CD4-positive, alpha-beta T cell (primary cell): ENCODE measurements at places on chromosomes 13 and 19. TPM values are rescaled to one million over a fixed set of nuclear protein-coding genes. Genes with fewer than 3 reads are reported as not detected.

The NCCRP1 gene
- not detected for total RNA-seq

The OR7C2 gene
- not detected for total RNA-seq

The ANGPTL8 gene
- not detected for total RNA-seq

The ERICH6B gene
- not detected for total RNA-seq

The GFY gene
- not detected for total RNA-seq

The FBXO27 gene
- total RNA-seq = not detected

The SLC46A3 gene
- total RNA-seq = 6.3 TPM

The USHBP1 gene
- total RNA-seq = not detected

The ACER1 gene
- total RNA-seq = 3.1 TPM

The RFPL4AL1 gene
- total RNA-seq = not detected

The ZNF154 gene
- total RNA-seq = 18.0 TPM

DNA sequence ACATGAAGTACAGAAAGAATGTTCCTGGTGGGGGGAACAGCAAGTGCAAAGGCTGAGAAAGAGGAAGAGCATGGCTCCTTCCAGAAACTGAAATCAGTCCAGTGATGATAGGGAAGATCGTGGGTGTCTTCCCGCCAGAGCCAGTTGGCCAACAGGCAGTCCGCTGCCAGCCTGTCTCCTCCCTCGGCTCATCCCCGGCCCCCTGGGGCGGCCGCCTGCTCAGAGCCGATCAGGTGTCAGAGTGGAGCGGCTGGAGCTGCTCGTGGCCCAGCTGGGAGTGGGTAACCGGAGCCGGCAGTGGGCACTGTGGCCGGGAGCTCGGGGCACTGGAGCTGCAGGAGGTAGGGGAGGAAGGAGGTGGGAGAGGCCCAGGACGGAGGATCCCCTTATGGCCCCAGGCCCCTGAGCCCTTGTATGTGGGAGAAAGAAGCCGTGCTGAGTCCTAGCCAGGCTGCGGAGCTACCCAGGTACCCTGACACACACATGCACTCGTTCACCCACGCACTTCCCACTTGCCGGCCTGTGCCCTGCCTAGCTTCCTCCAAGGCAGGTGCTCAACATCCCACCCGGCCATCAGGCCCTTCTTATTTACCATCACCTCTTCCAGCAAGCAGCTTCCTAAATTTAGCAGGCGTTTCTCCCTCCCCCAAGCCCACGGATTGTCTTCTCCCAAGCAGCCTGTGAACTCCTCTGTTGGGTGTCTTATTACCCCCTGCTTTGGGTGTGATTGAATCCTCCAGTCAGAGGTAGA, 1.7 kb downstream of the ANKRD24 start:
- peaks cover 47% of the 10 kb centered on the region for H3K4me1 ChIP-seq
- no peak overlapping the region for H3K27ac ChIP-seq
- H3K36me3 ChIP-seq = peaks cover 5% of the 10 kb centered on the region
- no peaks in the 10 kb centered on the region for H3K27me3 ChIP-seq

GRCh38 chr13:59621773-59622172, 542.0 kb downstream of the DIAPH3 start:
- H3K27me3 ChIP-seq = no peaks in the 10 kb centered on the region
- no peaks in the 10 kb centered on the region for H3K36me3 ChIP-seq
- no peaks in the 10 kb centered on the region for H3K4me1 ChIP-seq
- no peak for DNase-seq
- H3K4me3 ChIP-seq = no peak overlapping the region

GRCh38 chr19:56740501-56740900, 68.9 kb upstream of the ZNF835 start:
- H3K27ac ChIP-seq = no peak overlapping the region
- H3K36me3 ChIP-seq = no peaks in the 10 kb centered on the region
- no peak for DNase-seq
- no peaks in the 10 kb centered on the region for H3K4me1 ChIP-seq
- H3K27me3 ChIP-seq = no peaks in the 10 kb centered on the region
- no peak overlapping the region for H3K4me3 ChIP-seq

- H3K36me3 ChIP-seq = no peaks in the 10 kb centered on the region
- no peak overlapping the region for H3K27ac ChIP-seq
- peaks cover 12% of the 10 kb centered on the region for H3K4me1 ChIP-seq
- no peak overlapping the region for H3K4me3 ChIP-seq
- H3K27me3 ChIP-seq = no peaks in the 10 kb centered on the region
- no peak for DNase-seq
These were observed 45.3 kb downstream of the SLC7A9 start for GRCh38 chr19:32824191-32824751.

DNA sequence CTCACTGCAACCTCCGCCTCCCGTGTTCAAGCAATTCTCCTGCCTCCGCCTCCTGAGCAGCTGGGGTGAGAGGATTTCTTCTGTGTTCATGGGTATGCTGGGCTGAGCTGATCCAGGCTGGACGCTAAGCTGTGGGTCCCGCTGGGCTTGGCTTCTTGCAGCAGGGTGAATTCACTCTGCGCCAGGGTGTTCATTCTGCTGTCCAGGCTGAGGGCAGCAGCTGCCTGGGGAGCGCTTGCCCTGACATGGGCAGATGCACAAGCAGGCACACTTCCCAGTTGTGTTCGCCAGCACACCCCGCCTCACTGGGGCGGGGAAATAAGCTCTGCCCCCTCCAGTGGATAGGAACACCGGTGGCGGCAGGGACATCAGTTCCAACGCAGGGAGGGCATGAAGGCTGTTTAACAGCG, 7.3 kb upstream of the INAFM1 start:
- H3K27me3 ChIP-seq = no peaks in the 10 kb centered on the region
- H3K36me3 ChIP-seq = peaks cover 67% of the 10 kb centered on the region
- H3K27ac ChIP-seq = no peak overlapping the region
- DNase-seq = no peak
- no peak overlapping the region for H3K4me3 ChIP-seq

DNA sequence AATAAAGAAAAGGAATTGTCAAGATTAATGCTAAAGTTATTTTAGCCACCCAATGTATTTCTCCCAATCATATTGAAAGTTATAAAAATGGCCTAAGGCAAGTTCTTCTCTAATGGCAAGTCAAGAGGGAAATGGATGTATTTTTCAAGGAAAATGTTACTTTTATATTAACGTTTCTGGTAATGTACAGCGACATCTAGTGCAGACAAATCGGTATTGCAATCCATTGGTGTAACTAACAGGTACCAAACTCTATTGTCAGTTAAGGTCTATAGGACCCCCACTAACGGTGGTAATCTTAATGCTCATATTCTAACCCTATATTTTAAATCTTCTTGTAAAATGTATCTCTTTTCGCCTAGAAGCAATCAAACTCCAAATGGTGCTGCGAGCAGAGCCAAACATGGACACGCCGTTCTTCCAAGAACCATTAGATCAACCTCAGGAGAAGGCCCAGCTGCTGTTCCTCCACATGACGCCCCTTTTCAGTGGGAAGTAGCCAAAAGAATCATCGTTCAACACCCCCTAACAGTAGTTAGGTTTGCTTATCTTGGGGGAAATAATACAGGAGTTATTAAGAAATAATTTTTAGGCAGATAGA, 98.5 kb upstream of the PABPC3 start:
- H3K4me1 ChIP-seq = no peaks in the 10 kb centered on the region
- no peak for DNase-seq
- no peaks in the 10 kb centered on the region for H3K36me3 ChIP-seq
- H3K27ac ChIP-seq = no peak overlapping the region
- no peak overlapping the region for H3K4me3 ChIP-seq

GRCh38 chr19:49690656-49691242, at the start of gene CPT1C:
TSS of gene CPT1C (plus strand) at chr19:49691116. CDS start at chr19:49692253, 1,137 bp downstream.
- peaks cover 30% of the 10 kb centered on the region for H3K4me1 ChIP-seq
- peak; percentile 57 for DNase-seq
- H3K36me3 ChIP-seq = peaks cover 9% of the 10 kb centered on the region
- peak within 1 kb of the TSS; percentile 56 for H3K4me3 ChIP-seq
- peaks cover 15% of the 10 kb centered on the region for H3K27me3 ChIP-seq
- H3K27ac ChIP-seq = no peak within 1 kb of the TSS

- H3K27me3 ChIP-seq = no peaks in the 10 kb centered on the region
- H3K4me1 ChIP-seq = peaks cover 45% of the 10 kb centered on the region
These were observed 16.0 kb downstream of the CSNK1G2 start for GRCh38 chr19:1956868-1957492.

DNA sequence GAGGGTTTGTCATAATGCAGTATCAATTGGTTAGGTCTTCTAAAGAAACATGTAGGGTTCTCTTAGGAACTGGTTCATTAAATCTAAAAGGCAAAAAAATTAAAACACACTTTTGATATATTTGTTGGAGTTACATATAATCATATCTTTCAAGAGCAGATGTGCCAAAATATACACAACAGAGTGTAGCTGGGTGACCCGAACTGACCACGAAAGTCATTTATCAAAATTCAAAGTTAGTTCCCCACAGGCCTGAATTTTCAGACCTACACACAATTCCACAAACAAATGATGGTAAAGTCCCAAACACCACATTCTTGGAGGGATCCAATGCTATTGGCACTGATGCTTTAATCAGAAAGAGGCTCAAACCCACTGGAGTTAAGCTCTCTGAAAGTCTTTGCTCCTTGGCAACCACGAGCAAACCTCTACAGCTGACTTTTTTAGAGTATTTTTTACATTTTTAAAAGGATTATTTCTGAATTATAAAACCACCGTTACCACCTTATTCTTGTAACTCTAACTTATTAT, 50.9 kb downstream of the IRS2 start:
- peaks cover 10% of the 10 kb centered on the region for H3K4me1 ChIP-seq
- no peaks in the 10 kb centered on the region for H3K27me3 ChIP-seq
- H3K27ac ChIP-seq = no peak overlapping the region
- no peak for DNase-seq
- H3K36me3 ChIP-seq = no peaks in the 10 kb centered on the region
- no peak overlapping the region for H3K4me3 ChIP-seq

- DNase-seq = no peak
- no peaks in the 10 kb centered on the region for H3K27me3 ChIP-seq
- peaks cover 83% of the 10 kb centered on the region for H3K36me3 ChIP-seq
These were observed 36.3 kb downstream of the ARHGEF18 start for GRCh38 chr19:7385062-7385461.

DNA sequence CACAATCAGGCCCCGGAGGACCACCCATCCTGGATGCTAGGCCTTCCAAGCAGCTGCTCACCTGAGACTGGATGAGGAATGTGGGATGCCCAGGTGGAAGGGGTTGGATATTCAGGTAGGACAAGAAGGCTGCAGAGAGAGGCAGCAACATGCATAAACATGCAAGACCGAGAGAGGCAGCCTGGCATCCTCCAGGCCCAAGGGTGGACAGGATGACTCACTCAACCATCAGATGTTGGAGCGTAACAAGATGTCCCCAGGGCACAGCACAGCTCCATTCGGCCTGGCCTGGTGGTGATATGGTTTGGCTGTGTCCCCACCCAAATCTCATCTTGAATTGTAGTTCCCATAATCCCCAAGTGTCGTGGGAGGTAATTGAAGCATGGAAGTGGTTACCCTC, 10.0 kb upstream of the CABP5 start:
- DNase-seq = no peak
- H3K4me1 ChIP-seq = no peaks in the 10 kb centered on the region
- H3K4me3 ChIP-seq = no peak overlapping the region
- H3K27me3 ChIP-seq = no peaks in the 10 kb centered on the region

GRCh38 chr19:41106177-41106576, 8.1 kb upstream of the CYP2F1 start:
- no peak for DNase-seq
- H3K4me1 ChIP-seq = no peaks in the 10 kb centered on the region
- no peak overlapping the region for H3K27ac ChIP-seq
- H3K27me3 ChIP-seq = no peaks in the 10 kb centered on the region

- H3K4me1 ChIP-seq = peaks cover 11% of the 10 kb centered on the region
- no peaks in the 10 kb centered on the region for H3K27me3 ChIP-seq
- no peaks in the 10 kb centered on the region for H3K36me3 ChIP-seq
- no peak overlapping the region for H3K27ac ChIP-seq
These were observed 488.3 kb downstream of the FOXO1 start for GRCh38 chr13:40178130-40178529.

DNA sequence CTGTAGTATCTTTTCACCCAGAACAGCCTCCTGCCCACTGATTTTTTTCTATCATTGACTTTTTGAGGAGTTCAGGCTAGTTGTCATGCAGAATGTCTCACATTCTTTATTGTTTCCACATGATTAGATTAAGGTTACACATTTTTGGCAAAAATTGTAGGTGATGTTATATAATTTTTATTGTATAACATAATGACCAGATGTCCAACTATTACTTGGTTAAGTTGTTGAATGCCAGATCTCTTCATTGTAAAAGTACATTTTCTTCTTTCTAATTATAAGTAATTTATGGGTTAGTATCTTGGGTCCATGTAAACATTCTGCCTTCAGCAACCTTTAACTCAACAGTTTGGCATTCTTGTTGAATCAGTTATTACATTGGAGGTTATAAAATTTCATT, 138.4 kb downstream of the POSTN start:
- DNase-seq = no peak
- H3K4me3 ChIP-seq = no peak overlapping the region
- H3K4me1 ChIP-seq = no peaks in the 10 kb centered on the region
- H3K27ac ChIP-seq = no peak overlapping the region
- no peaks in the 10 kb centered on the region for H3K27me3 ChIP-seq

GRCh38 chr13:54415753-54416366, 1387.2 kb downstream of the OLFM4 start:
- H3K4me3 ChIP-seq = no peak overlapping the region
- H3K4me1 ChIP-seq = no peaks in the 10 kb centered on the region
- no peaks in the 10 kb centered on the region for H3K27me3 ChIP-seq
- no peak overlapping the region for H3K27ac ChIP-seq
- no peaks in the 10 kb centered on the region for H3K36me3 ChIP-seq

GRCh38 chr13:94335761-94336526, 143.5 kb downstream of the DCT start:
- no peak overlapping the region for H3K4me3 ChIP-seq
- H3K27ac ChIP-seq = no peak overlapping the region
- H3K36me3 ChIP-seq = no peaks in the 10 kb centered on the region
- H3K4me1 ChIP-seq = peaks cover 5% of the 10 kb centered on the region
- no peak for DNase-seq

GRCh38 chr19:35223084-35223790, 5.3 kb downstream of the FAM187B start:
- no peak for DNase-seq
- peaks cover 47% of the 10 kb centered on the region for H3K4me1 ChIP-seq
- no peaks in the 10 kb centered on the region for H3K27me3 ChIP-seq
- H3K4me3 ChIP-seq = no peak overlapping the region
- no peaks in the 10 kb centered on the region for H3K36me3 ChIP-seq

- no peak overlapping the region for H3K27ac ChIP-seq
- peak; percentile 21 for DNase-seq
- H3K4me1 ChIP-seq = no peaks in the 10 kb centered on the region
- H3K27me3 ChIP-seq = no peaks in the 10 kb centered on the region
- H3K4me3 ChIP-seq = no peak overlapping the region
These were observed 10.5 kb upstream of the NTN5 start for GRCh38 chr19:48683349-48683748.

- H3K4me3 ChIP-seq = peak overlapping the region; percentile 61
- H3K4me1 ChIP-seq = peaks cover 80% of the 10 kb centered on the region
- H3K36me3 ChIP-seq = peaks cover 52% of the 10 kb centered on the region
- DNase-seq = no peak
These were observed 1.3 kb downstream of the HNRNPL start for GRCh38 chr19:38848299-38849146.

- H3K27me3 ChIP-seq = no peaks in the 10 kb centered on the region
- no peak overlapping the region for H3K4me3 ChIP-seq
- H3K4me1 ChIP-seq = peaks cover 68% of the 10 kb centered on the region
- H3K27ac ChIP-seq = peak overlapping the region; percentile 100
These were observed 9.0 kb upstream of the JUND start for GRCh38 chr19:18290302-18291018.
